WTC11 (cell line): ENCODE measurements at places on chromosomes 16 and 17.

- DNase-seq = no peak
Observed at GRCh38 chr17:19686400-19687090, 29.8 kb downstream of the SLC47A2 start.

- no peak for DNase-seq
Observed at GRCh38 chr17:45130681-45131615, 1.4 kb downstream of the PLCD3 start.

- DNase-seq = no peak
Observed at GRCh38 chr16:88453217-88453531, at the start of gene ZFPM1. Gene ZFPM1 (plus strand): TSS chr16:88453280. CDS start chr16:88453639, 359 bp downstream.

GRCh38 chr17:80866050-80866793 lies 125.4 kb upstream of the CHMP6 start:
- DNase-seq = peak; percentile 77

DNA sequence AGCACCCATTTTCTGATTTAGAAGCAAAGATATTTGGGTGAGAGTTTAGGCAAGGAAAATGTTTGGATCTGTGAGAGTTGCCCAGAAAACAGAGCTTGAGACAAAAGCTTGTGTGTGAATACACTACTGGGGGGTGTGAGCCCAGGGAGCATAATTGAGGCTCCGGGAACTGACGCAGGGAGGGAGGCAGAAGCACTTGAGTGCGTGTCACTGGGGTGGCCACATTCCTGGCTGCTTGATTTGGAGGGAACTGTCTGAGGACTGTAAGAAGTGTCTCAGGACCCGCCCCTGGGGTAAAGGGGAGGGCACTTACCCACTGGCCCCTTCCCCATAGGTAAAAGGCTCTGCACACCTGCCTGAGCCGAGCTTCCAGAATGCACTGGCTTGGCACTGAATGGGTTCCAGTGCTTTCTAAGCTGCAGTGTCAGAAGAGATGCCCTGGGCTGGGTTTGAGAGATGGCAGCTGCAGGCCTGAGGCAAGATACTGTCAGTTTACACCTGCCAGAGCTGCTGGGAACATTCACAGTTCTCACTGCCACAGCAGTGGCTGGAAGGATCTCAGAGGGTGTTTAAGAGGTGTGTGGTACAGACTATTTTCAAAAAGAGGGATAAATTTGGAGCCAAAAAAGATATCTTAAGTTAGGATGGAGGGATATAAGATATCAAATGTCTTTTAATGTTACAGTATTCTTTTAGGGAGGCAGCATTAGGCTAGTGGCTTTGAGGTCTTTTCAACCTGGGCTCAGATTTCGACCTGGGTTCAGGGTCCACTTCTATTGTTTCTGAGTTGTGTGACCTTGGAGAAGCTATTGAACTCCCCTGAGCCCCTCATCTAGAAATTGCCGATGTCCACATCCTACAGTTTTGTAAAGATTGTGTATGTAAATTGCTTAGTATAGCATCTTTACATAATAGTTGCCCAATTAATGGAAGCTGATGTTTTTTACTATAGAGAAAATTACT lies 6.9 kb upstream of the TEX2 start:
- DNase-seq = no peak

DNA sequence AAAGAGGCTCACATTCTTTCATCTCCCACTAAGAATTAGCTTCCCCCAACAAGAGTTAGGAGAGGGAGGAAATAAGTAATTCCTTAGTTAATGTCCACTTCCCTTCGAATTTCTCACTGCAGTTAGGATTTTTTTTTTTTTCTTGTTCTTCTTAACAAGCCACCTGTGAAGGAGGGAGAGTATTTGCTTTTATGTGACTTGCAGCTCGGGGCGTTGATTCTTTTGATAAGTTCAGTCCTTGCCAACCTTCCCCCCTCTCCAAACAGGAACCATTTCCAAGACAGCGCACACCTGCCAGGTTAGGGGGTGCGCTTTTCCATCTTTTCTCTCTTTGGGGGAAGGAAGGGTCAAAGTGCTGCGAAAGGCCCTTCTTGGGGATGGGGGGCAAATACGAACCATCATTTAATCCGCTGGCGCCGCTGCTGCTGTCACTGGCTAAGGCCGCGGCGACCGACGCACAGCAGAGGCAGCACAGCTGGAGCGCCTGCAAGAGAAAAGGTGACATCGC lies 758 bp downstream of the ADAMTS18 start:
- DNase-seq = no peak

- no peak for DNase-seq
Observed at GRCh38 chr16:64641343-64641742, 480.5 kb downstream of the CDH11 start.

GRCh38 chr17:65634533-65634932 lies 73.1 kb upstream of the AXIN2 start:
- no peak for DNase-seq

DNA sequence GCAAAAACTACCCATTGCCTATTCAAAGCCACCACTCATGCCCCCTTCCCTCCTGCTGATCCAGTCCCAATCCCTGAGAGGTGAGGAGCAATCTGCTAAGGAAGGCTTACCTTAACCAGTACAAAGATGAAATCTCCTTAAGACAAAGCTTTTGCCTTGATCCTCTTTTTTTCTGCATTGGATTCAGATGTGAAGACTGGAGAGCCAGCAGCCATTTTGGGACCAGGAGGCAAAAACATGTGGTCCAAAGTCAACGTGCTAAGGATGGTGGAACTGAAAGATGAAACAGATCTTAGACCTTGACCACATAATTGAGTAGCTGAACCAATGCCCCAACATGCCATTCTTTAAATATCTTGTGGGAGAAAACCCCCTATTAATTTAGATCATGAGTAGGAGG lies 171.4 kb downstream of the IRX5 start:
- no peak for DNase-seq

- DNase-seq = no peak
Observed at GRCh38 chr16:23320693-23321092, 18.6 kb downstream of the SCNN1B start.

- no peak for DNase-seq
Observed at GRCh38 chr16:47612711-47613110, 151.6 kb downstream of the PHKB start.

DNA sequence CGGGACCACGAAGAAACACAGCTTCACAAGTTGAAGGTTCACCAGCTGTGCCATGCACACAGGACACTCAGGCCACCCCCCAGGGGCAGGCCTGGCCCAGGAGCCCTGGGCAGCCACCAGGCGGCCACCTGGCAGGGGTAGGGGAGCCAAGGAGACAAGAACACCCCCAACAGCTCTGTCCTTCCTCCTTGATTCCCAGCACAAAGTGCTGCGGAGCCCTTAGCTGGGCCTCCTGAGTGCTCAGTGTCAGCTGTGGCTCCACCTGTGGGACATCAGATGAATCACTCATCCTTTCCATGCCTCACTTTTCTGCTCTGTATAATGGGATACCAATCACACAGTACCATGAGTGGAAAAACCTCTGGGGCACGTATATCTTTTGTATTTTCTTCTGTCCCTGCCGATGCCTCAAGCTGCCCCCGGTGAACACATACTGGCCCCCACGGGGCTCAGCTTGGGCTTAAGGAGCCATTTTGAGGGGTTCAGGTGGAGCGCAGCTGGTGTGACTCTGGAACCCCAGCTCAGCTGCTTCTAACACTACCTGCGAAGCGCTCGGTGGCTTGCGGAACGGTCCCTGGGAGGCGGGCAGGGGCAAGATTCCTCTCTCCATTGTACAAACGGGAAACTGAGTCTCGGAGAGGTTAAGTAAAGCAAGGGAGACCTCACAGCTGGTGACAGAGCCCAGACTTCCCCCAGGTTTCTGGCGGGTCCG lies 12.0 kb downstream of the GALK1 start:
- no peak for DNase-seq

GRCh38 chr17:53406907-53407306 lies 415.8 kb upstream of the KIF2B start:
- DNase-seq = no peak

DNA sequence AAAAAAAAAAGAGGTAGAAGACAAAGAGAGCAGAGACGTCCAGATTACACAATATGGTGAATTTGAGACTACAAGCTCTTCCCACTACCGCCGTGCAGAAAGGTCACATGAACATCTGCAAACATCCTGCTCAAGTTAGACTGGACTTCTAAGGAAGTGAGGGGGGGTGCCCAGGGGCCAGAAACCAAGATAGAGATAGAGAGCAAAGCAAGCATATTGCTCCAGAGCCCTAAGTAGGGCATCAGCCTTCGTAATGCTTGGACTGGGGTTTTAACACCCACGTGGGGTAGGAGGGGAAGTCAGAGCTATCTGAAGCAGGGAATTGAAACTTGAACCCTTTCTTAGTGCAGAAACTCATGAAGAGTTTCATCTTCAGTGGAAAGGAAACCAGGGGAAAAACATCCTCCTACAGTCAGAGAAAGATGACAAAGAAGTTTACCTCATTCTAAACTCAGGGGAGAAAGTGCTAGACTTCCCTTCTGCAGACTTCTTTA lies 8.7 kb downstream of the CLEC19A start:
- DNase-seq = no peak

- DNase-seq = no peak
Observed at GRCh38 chr17:31448467-31449077, 57.1 kb downstream of the RAB11FIP4 start.

GRCh38 chr17:8490256-8491023 lies 54.8 kb downstream of the NDEL1 start:
- no peak for DNase-seq

DNA sequence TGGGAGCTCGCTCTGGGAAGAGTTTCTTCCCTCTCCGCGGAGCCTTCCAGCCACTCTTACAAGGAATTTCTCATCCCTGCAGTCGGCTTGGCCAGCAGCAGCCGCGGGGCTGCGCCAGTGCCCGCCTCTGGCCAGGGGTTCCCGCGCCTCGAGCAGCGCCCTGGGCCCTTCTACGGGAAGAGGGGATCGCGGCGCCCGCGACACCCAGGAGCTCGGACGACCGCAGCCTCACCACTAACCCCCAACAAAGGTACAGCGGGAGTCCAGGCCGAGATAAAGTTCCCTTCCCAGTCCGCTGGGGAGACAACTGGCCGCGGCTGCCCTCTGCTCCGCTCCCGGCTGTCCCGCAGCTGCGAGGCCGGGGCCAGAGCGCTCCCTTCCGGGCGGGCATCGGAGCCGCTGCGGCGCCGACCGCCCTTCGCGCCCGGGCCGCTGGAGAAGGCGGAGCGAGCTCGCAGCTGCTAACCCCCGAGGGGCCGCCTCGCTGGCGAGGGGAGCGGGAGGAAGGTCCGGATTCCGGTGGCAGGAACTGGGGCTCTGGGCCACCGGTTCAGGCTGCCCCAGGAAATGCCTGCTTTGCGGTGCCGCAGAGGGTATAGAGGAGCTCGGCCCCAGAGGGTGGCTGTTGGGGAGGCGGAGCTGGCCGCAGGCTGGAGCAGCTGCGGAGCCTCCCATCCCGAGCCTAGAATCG lies 3.6 kb upstream of the HS3ST3B1 start:
- DNase-seq = peak; percentile 77

- DNase-seq = no peak
Observed at GRCh38 chr17:64180089-64181073, 50.4 kb upstream of the ERN1 start.

DNA sequence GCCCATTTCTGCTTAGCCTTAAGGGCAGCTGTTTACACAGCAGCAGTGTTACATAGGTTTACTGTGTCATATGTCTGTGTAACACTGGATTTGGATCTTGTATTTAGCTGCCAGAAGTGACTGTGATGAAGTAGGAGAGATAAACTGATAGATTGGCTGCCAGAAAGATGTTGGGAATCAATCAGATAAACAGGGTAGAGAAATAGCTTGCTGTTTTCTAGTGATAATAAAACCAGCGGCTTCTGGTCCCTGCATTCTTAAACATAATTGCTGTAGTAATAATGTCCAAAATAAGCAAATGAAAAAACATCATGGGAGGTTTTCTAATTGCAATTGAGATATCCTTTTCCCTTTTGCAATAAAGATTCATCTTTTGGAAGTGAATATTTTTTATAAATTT lies 68.7 kb downstream of the AATF start:
- DNase-seq = no peak

GRCh38 chr17:74699236-74699635 lies 13.5 kb downstream of the CD300LF start:
- DNase-seq = no peak

GRCh38 chr17:17152385-17152784 lies 53.7 kb downstream of the PLD6 start:
- no peak for DNase-seq

DNA sequence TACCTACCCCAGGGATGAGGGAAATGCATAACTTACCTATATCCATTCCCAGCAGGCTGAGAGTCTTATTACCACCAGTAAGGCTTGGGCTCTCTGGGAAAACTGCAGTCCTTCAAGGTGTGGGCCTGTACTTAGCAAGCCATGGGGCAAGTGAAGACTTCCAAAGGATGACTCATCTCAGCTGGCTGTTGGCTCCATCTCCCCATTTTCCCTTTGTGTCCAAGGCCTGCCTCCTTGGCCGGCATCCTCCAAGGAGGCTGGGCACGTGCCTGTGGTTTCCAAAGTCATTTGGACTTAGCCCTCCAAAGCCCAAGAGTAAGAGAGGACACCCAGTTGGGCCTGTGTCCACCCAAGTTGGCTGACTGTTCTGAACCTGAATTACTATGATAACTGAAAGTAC lies 89.8 kb downstream of the TMEM100 start:
- DNase-seq = no peak

DNA sequence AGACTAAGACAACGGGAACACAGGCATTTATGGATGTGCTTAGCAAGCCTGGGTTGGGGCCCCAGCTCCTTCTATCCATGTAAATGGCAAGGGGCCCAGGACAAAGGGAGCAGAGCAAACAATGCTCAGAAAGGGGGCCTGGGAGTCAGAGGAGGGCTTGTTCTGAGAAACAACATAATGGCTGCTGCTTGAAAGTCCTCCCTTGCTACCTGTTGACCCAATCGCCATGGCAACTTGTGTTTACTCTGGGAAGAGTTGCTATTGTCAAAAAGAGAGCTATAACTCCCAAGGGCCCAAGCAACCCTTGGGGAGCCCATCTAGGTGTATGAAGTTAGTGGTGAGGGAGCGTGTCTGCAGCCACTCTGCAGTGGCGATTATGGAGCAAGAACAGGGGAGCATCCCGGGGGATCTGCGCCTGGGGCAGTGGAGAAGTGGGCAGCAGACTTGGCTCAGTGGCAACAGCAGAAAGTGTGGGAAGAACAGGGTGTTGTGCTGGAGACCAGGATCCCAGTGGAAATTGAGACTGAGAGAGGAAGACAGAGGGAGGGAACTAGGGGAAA lies 118.7 kb upstream of the NLRP1 start:
- no peak for DNase-seq

GRCh38 chr17:9875441-9875840 lies 29.6 kb downstream of the RCVRN start:
- DNase-seq = no peak

- DNase-seq = no peak
Observed at GRCh38 chr16:54135361-54136275, 151.0 kb downstream of the IRX3 start.

- DNase-seq = no peak
Observed at GRCh38 chr17:64393000-64393402, 2.3 kb upstream of the PECAM1 start.

GRCh38 chr17:61442136-61442775 lies 10.0 kb upstream of the TBX4 start:
- DNase-seq = no peak

DNA sequence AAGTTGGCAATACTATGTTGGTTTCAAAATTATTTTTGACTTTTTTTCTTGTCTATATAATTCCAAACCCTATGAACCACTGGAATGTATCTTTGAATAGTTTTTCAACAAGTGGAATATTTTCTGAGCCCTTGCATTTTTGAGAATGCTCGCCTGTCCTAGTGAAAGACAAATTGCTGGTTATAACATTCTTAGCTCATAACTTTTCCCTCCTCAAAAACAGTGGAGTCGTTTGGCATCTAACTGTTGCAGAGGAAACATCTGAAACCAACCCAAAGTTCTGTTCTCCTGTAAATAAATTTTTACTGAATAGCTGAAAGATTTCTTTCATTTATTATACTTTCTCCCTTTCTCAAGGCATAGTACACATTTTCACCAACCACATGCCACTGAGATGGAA lies 11.3 kb upstream of the COX10 start:
- DNase-seq = no peak

GRCh38 chr16:75351183-75351582 lies 82.1 kb downstream of the CFDP1 start:
- DNase-seq = no peak
